ENCODE measurements at places on chromosomes 1 and 21.
A peak's percentile ranks its signal among the peaks of the same experiment; 100 is the strongest.

DNA sequence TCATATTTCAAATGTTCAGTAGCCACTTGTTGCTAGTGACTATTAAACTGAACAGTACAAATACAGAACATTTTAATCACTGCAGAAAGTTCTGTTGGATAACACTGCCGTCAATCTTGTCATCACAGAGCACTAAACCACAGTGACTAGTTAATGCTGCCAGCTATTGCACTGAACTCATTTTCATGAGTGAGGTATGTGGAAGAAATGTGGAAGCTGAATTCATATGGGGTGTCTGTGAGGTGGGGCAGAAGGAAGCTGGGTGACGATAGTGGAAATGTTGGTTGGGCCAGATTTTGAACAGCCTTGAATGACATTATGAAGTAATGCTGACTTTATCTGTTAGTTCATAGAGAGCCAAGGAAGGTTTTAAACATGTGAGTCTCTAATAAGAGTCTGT lies 49.6 kb downstream of the OSBPL9 start:
- no peak for DNase-seq

DNA sequence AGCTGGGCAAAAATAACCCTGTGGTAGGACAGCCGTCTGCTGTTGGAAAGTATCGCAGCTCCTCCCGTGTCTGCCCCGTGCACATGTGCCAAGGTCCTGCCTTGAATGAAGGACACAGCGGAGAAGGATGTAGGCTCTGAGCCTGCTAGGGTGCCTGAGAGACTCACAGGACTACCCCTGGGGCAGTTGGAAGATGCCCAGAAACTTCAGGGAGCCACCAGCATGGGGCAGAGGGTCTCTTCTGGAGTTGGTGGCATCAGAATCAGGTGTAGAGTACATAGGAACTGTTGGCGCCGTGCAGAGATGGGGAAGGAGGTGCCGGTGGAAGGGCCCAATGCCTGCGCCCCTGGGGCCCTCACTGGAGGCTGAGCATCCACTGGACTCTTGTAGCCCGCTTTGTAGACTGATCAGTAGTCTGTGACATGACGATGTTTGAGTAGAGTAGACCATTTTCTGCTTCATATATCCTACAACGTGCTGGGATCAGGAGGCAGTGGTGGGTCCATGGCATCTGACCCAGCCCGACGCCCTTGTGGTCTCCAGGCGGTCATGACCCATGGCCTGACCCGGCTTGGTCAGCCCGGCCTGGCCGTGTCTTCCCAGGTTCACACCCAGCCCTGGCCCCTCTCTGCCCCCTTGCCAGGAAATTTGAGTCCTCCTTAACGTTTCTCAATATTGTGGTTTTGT lies 5.3 kb upstream of the C1orf174 start:
- DNase-seq, result no peak

DNA sequence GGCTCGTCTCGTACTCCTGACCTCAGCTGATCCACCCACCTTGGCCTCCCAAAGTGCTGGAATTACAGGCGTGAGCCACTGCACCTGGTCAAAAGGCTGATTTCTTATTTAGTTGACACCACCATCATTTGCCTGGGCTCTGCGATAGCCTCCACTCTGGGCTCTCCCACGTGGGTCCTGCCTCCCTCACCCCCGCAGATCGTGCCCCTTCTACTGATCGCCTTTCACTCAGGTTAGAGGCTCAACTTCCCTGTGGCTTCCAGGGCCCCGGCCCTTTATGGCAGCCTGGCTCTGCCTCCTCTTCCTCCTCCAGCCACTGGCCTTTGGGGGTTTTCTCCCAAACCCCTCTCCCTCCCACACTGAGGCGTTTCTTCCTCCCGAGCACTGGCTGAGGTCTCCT lies 2.5 kb upstream of the MFAP2 start:
- no peak for DNase-seq

GRCh38 chr1:238060061-238060460 lies 169.3 kb upstream of the ZP4 start:
- DNase-seq, result no peak

DNA sequence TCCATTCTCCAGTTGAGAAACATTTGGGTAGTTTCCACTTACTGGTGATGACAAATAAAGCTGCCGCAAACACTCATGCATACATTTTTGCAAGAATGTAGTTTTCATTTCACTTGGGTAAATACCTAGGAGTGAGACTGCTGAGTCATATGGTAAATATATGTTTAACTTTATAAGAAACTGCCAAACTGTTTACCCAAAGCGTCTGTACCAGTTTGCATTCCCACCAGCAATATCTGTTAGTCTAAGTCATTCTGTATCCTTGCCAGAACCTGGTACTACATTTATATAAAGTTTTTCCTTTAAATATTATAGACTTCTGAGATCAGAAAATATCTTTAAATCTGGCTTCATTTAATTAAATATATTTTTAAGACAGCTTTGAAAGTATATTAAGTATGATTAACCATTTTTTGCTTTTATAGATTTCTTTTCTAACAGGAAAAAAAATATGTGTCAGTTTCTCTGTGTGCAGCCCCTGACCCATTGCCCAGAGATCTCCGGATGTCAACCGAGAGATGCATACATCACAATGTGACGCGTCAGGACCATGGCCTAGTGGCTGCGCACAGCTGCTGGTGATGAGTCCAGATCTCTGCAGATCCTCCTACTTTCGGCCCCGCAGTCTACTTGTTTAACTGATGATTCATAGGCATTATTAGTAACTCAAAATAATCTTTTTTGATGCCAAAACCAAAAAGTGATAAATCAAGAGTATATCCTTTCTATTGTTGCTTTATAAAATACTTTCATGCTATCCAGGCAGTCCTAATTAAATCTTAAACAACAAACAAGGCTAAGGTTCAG lies 227.1 kb upstream of the MAP1LC3C start:
- DNase-seq, result no peak

DNA sequence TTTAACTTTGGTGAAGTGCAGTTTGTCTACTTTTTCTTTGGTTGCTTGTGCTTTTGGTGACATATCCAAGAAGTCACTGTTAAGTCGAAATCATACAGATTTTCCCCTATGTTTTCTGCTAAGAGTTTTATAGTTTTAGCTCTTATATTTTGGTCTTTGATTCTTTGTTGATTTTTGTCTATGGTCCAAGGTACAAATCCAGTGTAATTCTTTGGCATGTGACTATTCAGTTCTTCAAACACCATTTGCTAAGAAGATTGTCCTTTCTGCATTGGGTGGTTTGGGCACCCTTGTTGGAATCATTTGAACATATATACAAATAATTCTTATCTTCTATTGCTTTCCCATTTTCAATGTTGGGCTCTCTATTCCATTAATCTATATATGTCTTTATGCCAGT lies 16.2 kb downstream of the HIPK1 start:
- no peak for DNase-seq

DNA sequence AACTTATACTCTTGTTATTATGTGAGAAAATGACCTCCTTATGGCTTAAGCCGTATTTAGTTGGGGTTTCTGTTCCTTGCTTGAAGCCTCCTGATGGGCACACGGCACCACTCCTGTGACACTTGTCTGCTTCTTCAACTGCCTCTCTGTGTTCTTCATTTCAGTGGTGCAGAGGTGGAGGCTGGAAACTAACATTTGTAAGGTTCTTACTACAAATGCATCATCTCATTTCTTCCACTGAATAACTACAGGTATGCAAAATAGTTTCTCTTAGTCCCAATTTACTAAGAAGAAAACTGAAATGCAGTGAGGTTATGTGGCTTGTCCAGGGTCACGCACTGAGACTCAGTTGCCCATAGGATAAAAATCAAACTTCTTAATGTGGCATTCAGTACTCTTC lies 23.6 kb upstream of the ZNF362 start:
- DNase-seq, result no peak

GRCh38 chr1:201409440-201409839 lies 10.3 kb upstream of the LAD1 start:
- no peak for DNase-seq

DNA sequence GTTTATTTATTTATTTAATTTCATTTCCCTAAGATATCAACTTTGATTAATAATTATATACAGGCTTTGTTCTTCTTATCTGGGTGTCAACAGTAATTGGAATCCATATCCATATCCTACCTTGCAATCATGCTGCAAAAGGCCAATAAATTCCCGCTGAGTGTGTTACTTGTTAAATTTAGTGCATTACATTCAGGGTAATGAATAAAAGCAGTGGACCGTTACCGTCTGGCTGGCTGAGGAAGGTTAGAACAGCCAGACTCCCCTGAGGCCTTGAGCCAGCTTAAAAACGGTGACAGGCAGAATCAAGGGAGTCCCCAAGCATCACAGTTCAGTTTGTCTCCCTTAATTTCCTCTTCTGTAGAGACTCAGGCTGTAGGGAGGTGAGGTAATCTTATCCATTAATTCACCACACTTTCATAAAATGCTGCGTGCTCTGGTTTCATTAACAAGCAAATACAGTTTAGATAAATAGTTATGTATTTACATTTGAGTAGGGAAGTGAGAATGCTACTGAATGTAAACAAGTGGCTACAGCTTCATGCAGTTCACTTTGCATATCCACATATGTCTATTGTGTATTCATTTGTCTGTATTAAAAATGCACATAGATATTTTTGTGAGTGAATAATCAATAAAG lies 888.2 kb upstream of the CXADR start:
- DNase-seq, result peak; percentile 49

DNA sequence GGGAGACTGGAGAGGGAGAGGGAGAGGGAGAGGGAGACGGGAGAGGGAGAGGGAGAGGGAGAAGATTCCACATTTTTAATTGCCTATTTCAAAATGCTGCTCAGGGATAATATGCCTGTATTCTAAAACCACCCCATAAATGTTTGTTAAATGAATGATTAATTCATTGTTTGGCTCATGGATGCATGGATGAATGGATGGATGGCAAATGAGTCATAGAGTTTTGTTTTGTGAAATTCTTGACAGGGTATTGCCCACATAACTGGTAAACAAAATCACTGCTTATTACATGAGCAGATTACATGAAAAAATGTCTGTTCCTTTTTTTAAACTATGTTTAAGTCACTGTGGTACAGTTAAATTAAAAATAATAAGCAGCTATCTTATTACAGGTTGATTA lies 220.4 kb downstream of the ZP4 start:
- no peak for DNase-seq

DNA sequence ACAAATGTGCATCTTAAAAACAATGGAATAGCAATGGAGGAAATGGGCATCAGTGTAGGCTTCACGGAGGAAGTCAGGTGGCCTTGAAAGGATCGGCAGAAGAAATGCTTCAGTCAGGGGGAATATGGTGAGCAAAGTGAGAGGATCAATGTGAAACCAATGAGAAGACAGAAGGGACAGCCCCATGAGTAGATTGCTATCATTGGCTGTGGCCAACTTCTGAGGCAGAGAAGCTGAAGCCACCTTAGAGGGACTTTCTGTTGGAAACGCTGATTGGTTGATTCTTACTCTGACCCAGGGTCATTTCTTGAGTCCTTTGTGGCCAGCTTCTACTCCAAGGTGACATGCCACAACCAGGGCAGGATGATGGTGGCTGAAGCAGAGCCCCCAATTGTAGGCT lies 130.7 kb upstream of the ZNF648 start:
- DNase-seq, result no peak

DNA sequence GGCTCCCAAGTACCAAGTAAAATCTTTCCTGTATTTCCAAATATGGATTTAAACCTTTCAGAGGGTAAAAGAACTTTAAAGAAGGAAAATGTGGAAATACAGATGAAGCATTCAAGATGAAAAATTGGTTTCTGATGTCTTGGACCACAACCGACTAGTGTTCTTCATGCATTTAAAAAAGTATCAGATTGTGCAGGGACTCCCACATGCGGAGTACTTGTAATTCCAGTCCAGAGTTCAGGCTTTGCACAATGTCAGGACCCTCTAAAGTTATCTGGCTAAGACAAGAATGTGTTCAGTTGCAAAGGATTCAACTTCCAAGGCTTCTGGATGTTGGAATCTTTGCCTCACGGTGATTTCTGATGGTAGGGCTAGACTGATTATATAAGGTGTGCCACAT lies 66.7 kb downstream of the RGL1 start:
- DNase-seq, result no peak

- DNase-seq, result no peak
These were observed 3.4 kb downstream of the RGS8 start for GRCh38 chr1:182680901-182681567.

GRCh38 chr1:209720826-209721225 lies 16.2 kb downstream of the HSD11B1 start:
- no peak for DNase-seq

GRCh38 chr21:17903029-17903806 lies 84.1 kb upstream of the C21orf91 start:
- peak; percentile 35 for DNase-seq
